ENCODE measurements at places on chromosomes 7 and 10.

GRCh38 chr10:31604096-31604495 is 285.1 kb downstream of the ZEB1 start:
- no peak for DNase-seq

DNA sequence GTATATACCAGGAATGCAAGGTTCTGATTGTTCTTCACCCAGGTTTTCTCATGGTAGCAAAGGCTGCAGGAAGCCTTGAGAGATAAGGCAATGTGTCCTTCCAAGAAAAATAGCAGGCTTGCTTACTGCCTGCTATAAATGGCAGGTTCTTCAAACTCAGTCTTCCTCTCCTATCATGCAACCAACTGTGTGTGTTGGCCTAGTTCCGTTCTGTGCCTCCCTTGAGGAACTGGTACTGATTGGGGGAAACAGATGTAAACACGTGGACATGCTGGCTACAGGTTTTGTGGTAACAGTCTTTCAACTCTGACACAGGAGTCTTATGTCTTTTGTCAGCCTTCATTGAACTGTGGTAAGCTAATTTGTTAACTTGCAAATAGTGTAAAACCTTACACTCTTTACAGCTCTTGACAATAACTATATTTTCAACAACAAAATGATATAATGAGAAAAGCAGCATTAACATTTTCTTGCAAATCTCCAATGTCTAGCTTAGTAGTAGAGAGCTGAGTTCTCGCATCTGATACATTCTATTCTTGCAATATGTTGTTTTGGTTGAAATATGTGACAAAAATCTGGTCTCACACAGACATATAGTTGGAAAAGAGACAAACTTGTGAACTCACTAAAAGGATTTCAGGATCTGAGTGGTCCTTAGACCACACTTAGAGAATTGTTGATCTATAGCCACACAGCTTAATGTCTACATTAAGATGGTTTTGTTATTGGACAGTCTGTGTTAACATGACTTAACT is 54.7 kb upstream of the LSM8 start:
- DNase-seq, result no peak

GRCh38 chr7:151472644-151473380 is 32.9 kb upstream of the CRYGN start:
- DNase-seq, result no peak

DNA sequence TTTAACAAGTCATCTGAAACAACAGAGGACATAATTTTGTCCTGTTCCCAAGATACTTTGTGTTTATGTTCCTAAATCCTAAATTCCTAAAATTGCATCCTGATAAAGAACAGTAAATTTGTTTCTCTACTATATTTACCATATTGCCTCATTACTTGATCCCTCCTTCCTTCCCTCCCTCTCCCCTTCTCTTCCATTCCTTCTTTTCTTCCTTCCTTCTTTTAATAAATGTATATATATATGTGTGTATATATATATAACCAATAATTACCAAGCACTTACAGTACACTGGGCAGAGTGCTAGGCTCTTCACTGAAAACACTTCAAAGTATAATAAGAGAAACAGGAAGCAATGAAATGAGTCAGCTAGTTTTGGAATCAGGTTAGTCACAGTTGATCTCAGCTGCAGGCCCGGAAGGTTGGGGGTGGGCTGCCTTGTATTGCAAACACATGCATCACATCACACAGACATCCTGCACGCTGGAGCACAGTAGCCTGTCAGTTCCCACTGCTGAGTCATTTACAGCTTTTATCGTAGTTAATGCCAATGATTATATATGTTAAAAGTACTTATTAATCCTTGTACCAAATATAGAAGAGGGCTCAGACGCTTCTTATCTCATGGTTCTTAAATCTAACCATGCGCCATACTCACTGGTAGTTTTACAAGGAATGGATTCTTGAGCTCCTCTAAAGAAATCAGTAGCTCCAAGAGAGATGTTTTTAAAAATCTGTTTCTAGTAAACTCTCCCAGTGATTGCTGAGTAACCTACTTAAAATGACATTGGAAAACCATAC is 551.7 kb downstream of the GRM8 start:
- DNase-seq, result no peak

DNA sequence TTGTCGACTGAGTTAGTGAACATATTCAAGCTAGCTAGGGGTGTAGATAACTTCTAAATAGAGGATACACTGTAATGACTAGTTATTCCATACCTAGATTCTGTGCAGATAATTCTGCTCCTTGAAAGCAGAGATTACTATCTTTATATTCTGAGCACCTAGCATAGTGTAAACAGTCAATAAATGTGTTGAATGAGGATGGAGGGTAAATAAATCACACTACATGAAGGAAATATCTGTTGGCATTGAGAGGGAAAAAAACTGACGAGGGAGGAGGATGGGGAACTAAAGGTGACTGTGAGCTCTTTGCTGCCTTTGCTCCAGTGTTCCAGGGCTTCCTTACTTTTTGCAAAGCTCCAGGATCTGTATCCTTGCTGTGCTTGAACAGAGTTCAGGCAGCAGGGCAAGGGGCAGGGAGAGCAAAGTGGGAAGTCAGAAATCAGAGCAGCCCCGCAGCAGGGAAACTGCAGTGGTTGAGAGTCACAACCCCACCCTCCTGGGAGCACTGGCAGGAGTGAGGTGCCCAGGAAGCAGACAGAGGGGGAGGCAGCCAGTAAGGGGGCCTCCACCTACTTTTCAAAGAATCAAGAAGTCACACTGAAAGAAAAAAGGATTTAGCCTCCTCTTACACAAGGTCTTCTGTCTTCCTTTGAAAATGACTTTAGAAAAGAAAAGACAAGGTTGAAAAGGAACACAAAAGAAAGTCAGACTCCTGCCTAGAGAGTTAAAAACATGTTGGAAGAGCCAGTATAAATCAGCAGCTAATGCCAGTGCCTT is 71.8 kb upstream of the LRRN3 start:
- no peak for DNase-seq

DNA sequence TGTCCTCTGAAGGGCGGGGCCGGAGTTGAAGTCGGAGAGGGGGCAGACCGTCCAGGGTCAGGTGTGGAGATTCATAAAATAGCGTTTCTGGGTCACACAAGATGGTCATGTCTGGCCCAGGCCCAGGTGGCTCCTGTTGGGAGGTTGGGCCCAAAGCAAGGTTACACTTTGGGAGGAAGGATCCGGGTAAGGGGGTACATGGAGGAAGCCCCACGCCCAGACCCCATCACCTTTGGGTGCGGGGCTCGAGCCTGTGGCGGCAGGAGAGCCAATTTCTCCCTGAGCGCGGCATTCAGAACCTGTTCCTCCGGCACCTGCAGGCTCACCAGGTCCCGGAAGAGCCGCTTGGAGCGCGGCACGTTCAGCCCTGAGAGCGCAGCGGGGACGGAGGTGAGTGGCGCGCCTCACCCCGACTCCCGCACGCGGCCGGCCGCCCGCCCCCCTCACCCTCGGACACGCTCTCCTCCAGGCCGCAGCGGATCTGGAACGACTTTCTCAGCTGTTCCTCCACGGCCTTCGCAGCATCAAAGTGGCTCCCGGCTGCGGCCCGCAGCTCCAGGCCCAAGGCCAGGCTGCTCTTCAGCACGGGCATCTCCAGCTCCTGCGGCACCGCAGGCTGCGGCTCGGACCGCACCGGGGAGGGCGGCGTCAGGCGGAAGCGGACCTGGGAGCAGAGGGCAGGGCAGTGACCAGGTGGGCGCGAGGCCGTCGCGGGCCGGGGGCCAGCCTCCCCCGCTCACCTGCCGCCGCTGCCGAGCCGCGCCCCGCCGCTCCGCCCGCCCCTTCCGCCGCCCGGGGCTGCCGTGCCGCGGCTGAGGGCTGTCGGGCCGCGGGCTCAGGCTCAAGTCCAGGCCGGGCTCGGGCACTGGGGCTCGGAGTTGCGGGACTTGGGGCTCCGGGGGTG is 644 bp downstream of the PPP1R35 start:
- DNase-seq, result no peak

- no peak for DNase-seq
Measured at GRCh38 chr7:30789334-30789711, 18.1 kb downstream of the MINDY4 start.

DNA sequence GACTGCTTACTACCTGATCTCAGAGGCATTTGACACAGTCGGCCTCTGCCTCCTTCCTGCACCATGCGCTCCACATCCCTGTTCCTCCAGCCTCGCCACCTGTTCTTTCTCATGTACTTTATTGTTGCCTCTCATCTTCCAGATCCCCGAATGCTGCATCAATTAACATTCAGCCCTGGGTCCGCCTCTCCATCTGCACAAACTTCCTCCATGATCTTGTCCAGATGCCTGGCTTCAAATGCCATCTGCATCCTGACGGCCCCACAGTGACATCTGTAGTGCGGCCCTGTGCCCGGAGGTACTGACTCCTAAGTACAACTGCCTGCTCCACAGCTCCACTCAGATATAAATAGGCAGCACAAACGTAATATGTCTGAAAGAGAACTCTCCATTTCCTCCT is 51.2 kb upstream of the STK17A start:
- DNase-seq, result no peak

DNA sequence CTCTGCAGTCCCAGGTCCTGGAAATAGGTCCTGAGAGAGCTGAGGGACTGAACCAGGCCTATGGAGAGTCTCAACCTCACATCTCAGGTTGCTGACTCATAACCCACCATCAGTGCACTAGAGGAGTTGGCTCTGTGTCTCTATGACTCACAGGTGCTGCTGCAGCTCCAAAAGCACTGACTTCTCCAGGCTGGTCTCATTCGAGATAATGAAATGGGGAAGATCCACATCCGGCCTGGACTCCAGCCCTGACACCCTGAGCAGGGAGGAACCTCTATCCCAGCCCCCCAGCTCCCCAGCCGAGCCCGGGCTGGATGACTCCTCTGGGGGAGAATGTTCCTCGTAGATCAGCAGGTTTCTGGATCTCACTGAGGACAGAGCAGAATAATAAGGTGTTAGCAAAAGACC is 35.5 kb upstream of the DGKI start:
- DNase-seq, result no peak

- DNase-seq, result no peak
Measured at GRCh38 chr10:119462773-119463172, 79.7 kb downstream of the RGS10 start.

GRCh38 chr7:7569615-7570014 is 2.9 kb downstream of the MIOS start:
- DNase-seq, result no peak

- DNase-seq, result no peak
Measured at GRCh38 chr10:113988535-113988934, 55.1 kb upstream of the ADRB1 start.

- DNase-seq, result no peak
Measured at GRCh38 chr10:9811601-9812000, 1206.1 kb upstream of the CELF2 start.

GRCh38 chr10:21602313-21602712 is 68.3 kb downstream of the MLLT10 start:
- no peak for DNase-seq

DNA sequence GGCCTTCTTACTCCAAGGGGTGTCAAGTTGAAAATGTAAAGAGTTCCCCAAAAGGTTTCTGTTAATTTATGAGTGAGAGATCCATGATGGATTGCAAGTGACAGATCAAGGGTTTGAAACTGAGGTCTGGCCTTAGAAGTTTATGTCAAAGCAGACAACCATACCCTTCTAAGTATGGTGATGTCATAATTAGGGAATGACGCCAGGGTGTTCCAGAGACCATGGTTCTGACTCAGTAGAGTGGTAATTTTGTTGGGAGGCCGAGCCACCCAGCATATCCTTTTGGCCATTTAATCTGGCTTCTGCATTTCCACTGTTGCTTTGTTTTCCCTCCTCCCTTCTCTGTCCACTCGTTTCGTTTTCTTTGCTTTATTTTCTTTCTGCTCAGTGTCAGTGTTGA is 2.7 kb downstream of the TRUB1 start:
- no peak for DNase-seq

DNA sequence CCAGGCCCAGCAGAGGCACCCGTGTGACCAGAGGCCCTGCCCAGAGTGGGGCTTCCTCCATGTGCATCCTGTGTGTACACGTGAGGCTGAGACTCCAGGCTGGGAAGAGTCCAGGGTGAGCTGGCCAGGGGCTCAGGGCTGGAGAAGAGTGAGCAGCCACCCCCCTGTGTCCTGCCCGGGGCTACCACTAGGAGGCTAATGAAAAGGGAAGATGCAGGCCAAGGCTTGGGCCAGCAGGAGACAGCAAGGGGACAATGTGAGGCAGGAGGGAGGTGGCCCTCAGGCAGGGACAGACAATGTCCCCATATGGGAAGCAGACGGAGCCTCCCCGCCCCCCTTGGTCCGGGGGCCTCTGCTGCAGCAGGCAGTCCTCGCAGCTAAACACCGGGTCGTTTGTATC is 102.0 kb downstream of the HIF1AN start:
- no peak for DNase-seq
